ENCODE measurements at places on chromosomes 1 and 21.

- DNase-seq, result no peak
Measured at GRCh38 chr1:209010475-209011230, 572.9 kb upstream of the CAMK1G start.

GRCh38 chr21:45980271-45980670 is 1.3 kb upstream of the COL6A1 start:
- DNase-seq, result no peak

GRCh38 chr1:156668801-156669637 is 8.2 kb downstream of the NES start:
- no peak for DNase-seq

DNA sequence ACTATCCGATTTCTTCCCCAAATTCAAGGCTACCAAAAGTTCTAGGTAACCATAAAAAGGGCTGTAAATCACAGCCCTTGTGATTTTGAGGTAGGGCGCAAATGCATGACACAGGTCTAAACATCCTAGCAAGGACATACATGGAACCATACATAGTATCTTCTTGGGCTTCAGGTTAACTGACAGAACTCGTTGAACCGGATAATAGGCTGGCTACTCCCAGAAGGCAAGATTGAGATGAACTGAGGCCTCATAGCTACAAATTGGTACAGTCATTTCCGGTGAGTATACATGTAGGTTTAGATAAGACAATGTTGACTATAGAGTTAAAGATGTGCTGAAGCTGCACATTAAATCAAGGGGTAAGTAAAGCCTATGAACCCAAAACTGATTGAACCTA is 27.3 kb upstream of the TP53BP2 start:
- no peak for DNase-seq

DNA sequence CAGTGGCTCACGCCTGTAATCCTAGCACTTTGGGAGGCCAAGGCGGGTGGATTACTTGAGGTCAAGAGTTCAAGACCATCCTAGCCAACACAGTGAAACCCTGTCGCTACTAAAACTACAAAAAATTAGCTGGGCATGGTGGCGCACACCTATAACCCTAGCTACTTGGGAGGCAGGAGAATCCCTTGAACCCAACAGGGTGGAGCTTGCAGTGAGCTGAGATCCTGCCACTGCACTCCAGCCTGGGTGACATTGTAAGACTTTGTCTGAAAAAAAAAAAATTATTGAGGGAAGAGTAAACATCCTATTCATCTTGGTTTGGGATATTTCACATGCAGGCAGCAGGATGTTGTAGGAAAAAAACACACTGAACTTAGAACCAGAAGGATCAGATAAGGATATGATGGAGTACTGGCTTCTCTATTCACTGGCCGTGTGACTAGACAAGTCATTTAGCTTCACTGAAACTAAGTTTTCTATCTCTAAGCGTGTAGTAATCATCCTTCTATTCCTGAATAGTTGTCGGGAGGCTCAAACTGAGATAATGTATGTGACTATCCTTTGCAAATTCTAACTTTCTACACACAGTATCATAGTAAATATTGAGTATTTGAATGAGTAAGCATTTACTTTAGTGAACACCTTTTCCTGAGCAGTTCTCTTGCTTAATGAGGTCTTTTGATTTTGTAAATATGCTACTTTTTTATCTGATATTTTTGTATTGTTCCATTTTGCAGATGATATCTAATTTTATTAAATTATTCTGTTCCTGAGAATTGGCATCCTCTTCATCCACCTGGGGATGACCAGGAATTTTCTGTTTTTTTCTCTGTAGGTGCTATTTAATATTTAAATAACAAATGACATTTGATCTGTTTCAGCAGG is 18.2 kb downstream of the CAP1 start:
- no peak for DNase-seq

GRCh38 chr1:26705788-26706311 is 10.0 kb downstream of the ARID1A start:
- peak; percentile 87 for DNase-seq

GRCh38 chr21:28769683-28770082 is 223.0 kb downstream of the LTN1 start:
- no peak for DNase-seq

DNA sequence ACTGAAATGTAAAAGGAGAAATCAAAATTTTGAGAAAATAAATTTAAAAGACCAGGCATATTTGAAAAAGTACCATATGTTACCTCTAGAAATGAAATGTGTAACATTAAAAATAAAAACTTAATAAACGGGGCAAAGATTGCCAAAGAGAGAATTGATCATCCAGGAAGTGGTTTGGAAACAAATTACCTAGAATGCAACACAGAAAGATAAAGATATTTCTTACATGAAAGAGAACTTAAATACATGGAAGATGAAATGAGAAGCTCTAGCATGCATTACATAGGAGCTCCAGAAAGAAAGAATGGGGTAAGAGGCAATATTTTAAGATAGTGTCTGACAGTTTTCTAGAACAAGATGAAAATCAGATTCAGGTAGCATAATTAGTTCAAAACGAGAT is 235.9 kb upstream of the IRF2BP2 start:
- DNase-seq, result no peak

DNA sequence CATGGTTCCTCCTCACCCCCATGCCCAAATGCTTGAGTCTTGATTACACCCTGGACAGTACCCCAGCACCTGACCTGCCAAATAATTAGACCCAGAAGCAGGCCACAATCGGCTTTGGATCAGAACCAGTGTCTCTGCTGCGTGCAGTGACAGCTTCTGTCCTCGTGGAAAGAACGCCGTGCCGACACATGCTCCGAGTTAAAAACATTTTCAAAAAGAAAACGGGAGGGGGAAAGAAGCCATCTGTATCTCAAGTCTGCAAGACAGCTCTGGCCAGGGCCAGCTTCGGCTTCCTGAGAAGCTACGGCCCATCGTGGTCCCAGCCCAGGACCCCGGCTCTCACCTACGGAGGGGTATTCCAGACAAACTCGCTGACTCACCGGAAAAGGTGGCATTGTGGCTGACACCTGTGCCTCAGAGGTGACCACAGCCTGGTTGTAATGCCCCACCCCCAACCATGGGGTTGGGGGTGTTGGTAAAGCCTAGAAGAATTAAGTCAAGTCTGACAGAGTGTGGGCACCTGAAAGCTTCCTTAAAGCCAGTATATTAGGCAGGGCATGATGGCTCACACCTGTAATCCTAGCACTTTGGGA is 25.8 kb downstream of the SSBP3 start:
- no peak for DNase-seq

DNA sequence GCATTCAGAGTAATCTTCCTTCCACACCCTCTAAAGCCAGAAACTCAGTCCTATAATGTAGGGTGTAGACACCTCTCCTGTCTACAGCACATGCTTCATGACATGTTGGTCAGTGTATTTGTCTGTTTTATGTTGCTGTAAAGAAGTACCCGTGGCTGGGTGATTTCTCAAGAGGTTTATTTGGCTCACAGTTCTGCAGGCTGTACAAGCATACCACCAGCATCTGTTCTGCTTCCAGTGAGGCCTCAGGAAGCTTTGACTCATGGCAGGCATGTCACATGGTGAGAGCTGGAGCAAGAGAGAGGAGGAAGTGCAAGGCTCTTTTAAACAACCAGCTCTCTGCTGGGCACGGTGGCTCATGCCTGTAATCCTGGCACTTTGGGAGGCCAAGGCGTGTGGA is 12.1 kb downstream of the PLOD1 start:
- no peak for DNase-seq

DNA sequence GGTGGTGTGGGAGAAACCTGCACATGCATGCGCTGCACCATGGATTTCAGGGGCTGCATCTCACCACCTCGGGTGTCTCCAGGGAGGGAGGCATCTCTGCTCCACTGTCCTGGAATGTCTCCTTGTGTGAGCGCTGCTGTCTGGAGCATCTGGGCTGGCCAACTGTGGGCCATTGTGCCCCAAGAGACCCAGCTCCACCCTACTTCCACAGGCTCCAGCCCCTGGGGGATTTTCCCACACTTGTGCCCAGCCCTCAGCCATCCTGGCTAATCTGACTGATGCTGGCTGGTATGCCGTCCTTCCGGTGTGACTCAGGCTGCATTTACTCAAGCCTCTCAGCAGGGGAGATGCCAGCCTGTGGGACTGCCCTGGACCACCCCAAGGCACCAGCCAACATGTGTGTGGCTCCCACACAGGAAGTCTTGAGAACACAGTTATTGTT is 62.0 kb downstream of the TRIM11 start:
- DNase-seq, result no peak

DNA sequence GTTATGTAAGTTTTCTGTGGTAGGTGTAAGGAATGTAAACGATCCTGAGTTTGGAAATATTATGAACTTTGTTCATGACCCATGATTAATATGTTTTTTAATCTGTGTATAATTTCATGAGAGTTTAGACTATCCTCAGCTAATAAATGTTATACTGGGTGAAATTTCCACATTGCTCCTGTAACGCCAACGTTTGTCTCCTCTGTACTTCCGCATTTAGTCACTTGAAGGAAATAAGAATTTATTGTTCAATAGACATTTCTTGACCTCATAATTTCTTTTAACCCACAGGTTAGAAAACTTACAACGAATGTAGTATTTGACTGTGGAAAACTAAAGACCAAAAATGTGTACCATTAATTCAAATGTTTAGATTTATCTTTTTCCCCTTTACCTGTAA is 876 bp downstream of the KCNJ15 start:
- DNase-seq, result no peak

- no peak for DNase-seq
Measured at GRCh38 chr1:2393471-2393877, 1.8 kb downstream of the RER1 start.

DNA sequence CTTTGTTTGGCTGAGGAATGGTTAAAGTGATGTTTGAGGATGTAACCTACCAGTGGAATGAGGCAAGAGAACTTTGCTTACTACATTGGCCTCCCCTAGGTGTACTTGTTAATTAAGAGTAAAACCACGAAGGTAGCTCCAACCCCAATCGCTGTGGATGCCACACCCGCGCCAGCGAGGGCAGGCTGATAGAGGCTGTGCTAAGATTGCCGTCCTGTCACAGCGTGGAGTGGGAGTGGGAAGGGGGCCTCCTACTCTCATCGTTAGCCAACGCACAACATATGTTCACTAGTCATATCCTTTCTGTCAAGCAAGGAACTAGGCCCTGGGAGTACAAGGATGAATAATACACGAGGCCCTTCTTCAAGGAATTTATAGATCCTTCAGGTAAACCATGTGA is 99.6 kb downstream of the RUNX1 start:
- DNase-seq, result no peak

- no peak for DNase-seq
Measured at GRCh38 chr1:225697428-225697827, 44.5 kb upstream of the ENAH start.

DNA sequence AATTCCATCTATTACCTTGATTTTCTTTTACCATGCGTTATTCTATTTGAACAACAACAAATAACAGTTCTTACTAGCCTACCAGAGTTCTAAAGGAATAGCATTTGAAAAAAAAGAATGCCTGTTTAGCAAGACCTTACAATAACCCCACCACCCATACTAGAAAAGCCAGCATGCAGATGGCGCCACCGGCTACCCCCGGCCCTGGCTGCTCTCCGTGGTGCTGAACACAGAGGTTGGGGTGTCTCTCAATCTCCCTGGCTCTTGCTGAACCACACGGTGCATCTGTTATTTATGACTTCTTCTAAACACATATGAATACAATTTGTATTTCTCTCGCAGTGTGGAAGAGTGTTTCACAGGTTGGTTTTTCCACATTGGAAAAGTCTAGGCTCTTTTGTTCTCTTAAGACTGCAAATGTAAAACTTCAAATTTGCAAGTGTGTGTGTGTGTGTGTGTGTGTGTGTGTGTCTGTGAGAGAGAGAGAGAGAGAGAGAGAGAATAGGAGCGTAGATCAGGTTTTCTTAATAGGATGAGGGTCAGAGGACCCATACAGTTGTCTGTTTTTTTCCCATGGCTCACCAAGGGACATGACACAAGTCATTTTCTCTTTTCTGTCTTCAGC is 13.6 kb downstream of the GRIK3 start:
- no peak for DNase-seq

DNA sequence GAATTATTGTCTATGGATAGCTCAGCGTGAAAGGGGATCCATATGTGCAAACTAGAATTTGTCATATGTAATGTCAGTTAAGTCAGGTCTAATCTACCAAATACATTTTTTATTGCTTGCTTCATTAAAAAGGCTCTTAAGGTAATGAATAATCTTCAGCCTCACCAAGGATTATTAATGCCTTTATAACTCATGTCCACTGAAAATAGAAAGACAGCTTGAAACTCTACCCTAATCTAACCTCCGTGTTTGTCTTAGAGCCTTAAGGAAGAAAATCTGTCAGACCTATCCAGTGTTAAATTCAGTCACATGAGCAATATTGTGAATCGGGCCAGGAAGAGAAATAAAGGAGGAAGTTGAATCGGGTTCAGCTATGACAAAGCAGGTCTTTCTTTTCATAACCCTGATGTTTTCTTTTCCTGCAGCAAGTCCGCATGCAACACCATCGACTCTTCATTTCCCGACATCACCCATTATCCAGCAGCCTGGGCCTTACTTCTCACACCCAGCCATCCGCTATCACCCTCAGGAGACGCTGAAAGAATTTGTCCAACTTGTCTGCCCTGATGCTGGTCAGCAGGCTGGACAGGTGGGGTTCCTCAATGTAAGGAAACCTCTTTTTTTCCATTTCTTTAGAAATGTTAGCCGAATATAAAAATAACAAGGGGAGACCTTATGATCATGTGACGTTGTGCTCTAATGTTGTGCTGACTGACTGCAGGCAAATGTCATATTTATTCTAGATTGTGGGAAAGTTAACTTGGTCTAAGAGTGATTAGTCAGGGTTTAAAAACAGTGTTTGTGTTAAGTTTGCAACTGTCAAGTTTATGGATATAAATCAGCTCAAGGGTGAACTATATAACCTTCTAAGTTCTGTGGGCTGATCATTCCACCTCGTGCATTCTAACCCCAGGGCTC is 321.0 kb downstream of the TM2D1 start:
- peak; percentile 53 for DNase-seq

All from astrocyte of the spinal cord (primary cell).